DMS 273 treated with DMSO at 0.1 percent for 48 hours (cell line): ENCODE measurements at places on chromosomes 1 and 21.

DNA sequence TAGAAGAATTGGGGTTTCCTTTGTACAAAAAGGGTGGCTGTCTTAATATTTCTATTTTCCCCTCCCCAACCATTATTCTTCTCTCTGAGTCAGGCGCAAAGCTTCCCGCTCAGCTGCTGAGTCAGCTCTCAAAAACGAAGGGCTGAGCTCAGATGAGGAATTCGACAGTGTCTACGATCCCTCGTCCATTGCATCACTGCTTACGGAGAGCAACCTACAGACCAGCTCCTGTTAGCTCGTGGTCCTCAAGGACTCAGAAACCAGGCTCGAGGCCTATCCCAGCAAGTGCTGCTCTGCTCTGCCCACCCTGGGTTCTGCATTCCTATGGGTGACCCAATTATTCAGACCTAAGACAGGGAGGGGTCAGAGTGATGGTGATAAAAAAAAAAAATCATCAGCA lies 3.0 kb upstream of the TUFT1 start:
- DNase-seq, result no peak

DNA sequence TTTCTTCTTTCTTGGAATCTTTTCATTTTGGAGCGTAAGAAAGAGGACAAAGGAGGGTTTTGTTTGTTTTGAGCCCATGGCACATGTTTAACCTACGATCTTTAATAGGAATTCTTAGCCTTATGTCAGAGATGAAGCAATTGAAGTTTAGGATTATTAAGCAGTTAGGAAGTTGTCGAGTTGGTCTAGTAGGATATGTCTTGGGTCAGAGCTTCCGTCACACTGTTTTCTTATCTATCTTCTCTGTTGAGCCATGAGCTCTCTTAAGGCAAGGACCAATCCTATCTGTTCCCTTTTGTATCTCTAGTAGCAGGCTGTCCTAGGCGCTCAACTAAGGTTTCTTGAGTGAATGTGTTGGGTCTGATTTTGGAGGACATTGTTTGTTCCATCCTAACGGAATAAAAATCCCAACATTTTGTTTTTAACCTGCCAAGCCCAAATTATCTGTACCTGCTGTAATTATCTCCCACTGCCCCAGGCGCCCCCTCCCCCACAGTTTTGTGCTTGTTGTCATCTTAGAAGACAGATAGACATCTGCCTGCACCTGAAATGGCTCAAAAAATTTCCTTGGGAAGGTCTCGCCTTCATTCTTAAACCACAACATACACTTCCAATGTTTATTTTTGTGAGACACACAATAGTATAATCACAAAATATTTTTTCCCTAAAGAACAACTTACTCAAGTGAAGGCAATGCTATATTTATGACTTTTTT lies 95.3 kb upstream of the GADD45A start:
- DNase-seq, result no peak

- DNase-seq, result no peak
Measured at GRCh38 chr1:30166174-30166573, 557.2 kb downstream of the MATN1 start.

- no peak for DNase-seq
Measured at GRCh38 chr1:2283991-2284895, 56.1 kb downstream of the SKI start.

DNA sequence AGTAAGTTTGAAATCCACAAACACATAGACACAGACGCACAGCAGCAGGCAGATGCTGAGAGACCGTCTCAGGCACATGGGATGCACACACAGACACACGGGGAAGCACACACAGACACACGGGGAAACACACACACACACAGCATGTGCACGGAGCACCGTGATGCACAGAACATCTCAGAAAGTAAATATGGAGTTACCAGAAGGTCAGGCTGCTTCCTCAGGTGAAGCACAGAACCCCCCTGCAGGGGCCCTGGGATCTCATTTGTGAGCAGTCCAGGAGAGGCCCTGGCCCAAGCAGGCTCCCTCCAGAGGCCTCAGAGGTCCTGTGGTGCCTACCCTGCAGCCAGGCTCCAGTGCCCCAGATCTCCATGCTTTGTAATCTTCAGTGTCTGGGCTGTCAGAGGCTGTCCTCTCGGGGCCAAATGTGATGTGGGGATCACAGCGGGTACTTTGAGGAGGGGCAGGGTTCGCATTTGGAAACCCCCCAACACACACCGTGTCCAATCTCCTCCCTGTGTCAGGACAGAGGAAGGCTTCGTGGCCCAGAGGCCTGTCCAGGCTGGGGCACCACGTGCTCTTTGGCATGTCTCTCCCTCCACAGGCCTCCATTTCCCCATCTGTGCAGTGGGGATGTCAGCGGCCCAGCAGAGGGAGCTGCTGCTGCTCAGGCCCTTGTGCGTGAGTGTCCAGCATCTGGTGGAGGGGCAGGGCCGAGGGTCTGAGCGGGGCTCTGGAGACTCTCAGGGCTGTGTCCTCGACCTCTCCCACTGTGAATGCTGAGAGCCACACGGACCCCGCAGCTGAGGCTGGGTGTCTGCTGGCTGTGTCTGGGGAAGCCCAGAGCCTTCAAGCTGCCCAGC lies 23.0 kb upstream of the PRSS38 start:
- DNase-seq, result no peak

GRCh38 chr21:34935898-34936297 lies 113.2 kb downstream of the RUNX1 start:
- no peak for DNase-seq

GRCh38 chr21:45788637-45789506 lies 145.3 kb downstream of the PCBP3 start:
- no peak for DNase-seq

- no peak for DNase-seq
Measured at GRCh38 chr1:183807549-183808168, 2.7 kb downstream of the RGL1 start.

GRCh38 chr1:30191154-30191702 lies 532.2 kb downstream of the MATN1 start:
- no peak for DNase-seq

GRCh38 chr1:22509815-22510214 lies 53.5 kb upstream of the EPHA8 start:
- no peak for DNase-seq

DNA sequence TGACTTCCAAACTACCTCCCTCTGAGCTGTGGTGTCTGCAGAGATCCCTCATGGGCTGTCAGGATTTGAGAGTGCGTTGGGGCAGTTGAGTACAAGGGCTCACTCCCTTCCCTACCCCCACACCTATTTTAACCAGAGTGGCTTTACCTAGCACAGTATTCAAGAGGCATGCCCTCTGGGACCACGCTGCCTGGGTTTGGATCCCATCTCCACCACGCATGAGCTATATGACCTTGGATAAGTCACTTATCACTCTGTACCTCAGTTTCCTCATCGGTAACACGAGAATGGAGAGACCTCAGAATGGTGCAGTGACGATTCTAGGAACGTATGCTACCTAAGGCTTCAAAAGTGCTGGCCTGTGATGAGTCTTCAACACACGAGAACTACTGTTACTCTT lies 147.3 kb upstream of the WNT4 start:
- no peak for DNase-seq

DNA sequence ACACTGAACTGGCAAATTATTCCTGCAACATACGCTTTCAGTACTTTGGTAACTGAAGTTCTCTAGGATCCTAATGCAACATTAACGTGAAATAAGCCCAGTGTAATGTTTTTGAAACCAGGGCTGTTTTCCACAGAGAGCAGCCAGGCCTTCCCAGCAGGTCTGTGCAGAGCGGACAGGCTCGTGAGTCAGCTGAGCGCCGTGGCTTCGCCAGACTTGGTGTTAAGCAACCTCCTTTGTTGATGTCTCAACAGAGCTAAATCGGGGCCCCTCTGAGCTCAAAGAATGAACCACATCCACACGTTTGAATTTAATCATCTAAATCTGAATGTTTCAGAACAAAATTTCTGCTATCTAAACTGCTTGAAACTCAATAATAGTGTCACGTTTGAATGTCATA lies 181.8 kb upstream of the FMN2 start:
- DNase-seq, result no peak

DNA sequence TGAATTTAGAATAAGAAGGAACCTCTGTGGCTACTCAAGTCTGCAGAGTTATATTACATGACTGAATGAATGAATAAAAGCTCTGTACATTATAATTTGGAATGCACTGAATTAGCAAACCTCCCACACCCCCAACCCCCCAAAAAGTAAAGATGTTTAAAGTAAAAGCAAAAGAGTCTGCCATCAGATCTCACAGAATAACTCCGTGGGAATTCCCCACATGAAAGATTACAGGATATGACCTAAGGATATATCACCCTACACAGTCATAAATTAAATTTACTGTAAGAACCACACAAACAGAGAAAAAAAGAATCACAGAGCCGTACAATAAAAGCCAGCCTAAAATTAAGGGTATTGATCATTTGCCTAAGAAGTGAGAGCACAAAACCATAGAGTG lies 587.3 kb downstream of the PTPRC start:
- no peak for DNase-seq

- no peak for DNase-seq
Measured at GRCh38 chr1:245322673-245323072, 167.9 kb downstream of the KIF26B start.

GRCh38 chr21:44332383-44332782 lies 6.8 kb downstream of the CFAP410 start:
- no peak for DNase-seq

GRCh38 chr1:179586107-179586823 lies 5.4 kb upstream of the TDRD5 start:
- peak; percentile 79 for DNase-seq

GRCh38 chr21:34946916-34947534 lies 102.1 kb downstream of the RUNX1 start:
- DNase-seq, result no peak

- no peak for DNase-seq
Measured at GRCh38 chr1:215719552-215719951, 152.4 kb downstream of the KCTD3 start.

GRCh38 chr1:212606395-212607205 lies 2.0 kb upstream of the ATF3 start:
- DNase-seq, result no peak

DNA sequence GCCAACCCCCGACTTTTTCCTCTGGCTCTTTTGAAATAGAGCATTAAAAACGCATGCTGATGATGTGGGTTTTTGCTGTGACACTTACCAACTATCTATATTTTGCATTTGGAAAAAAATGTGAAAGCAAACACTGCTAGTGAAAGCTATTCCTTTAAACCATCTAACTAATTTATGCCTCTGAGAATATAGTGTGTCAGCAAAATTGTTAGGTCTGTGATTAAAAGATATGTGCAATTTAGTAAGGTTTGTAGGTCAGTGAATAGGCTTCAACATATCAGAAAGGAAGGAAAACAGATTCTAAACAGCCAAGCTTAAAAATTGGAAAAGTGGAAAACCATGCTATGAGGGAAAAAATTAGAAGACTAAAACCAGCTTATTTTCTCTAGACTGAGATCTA lies 1929.3 kb downstream of the NCAM2 start:
- no peak for DNase-seq

- DNase-seq, result no peak
Measured at GRCh38 chr1:39613250-39613649, 26.2 kb downstream of the HEYL start.

GRCh38 chr1:183946320-183946613 lies 91.3 kb downstream of the COLGALT2 start:
- DNase-seq, result no peak

DNA sequence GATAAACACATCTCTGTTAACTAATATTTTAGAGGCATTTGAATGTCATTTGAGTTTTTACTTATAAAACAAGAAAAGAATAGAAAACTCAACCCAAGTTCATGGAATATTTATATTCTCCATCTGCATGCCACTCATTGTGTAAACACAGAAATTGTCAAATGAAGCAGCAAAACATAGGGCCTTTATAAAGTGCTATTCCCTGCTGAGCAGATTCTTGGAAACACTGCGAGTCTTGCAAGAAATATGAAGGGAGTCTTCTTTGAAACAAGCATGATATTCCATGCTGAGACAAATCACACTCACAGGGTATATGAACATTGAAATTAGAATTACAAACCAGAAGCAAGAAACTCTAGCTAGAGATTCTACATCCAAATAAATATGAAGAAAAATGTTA lies 655.8 kb downstream of the BRINP3 start:
- DNase-seq, result no peak

DNA sequence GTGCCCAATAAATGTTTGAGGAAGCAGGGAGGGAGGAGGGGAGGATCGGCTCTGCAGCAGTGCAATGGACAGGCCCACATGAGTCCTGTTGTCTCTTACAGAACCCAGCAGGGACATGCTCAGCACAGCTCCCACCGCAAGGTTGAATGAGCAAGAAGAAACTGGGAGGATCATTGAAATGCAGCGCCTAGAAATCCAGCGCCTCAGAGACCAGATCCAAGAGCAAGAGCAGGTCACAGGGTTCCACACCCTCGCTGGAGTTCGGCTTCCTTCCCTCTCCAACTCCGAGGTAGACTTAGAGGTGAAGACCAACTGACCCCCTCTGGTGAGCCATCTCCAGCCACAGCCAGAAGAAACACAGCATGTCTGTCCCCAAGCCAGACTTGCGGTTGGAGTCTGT lies 15.9 kb upstream of the TMEM125 start:
- no peak for DNase-seq

DNA sequence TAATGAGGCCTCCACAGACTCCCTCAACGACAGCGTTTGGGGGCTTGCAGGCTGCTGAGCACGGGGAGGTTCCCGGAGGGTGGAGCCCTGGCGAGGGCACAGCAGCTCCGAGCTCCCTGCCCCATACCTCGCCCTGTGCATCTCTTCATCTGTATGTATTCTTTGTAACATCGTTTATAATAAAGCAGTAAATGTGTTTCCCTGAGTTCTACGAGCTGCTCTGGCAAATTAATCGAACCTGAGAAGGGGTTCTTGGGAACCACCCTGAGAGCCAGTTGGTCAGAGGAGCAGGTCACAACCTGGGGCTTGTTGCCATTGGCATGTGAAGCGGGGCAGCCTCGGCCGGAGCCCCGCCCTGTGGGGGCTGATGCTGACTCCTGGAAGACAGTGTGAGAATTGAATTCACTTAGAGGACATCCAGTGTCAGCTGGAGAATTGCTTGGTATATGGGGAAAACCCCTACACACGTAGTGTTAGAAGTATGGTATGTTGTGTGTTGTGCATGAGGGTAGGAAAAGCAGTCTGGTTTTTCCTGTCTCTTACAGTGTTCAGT lies 11.5 kb downstream of the SLC37A1 start:
- no peak for DNase-seq
